Activated gamma-delta T cell treated with Interleukin-2 at 50 U/mL for 16 hours (primary cell): ENCODE measurements at places on chromosomes 5 and 9.

DNA sequence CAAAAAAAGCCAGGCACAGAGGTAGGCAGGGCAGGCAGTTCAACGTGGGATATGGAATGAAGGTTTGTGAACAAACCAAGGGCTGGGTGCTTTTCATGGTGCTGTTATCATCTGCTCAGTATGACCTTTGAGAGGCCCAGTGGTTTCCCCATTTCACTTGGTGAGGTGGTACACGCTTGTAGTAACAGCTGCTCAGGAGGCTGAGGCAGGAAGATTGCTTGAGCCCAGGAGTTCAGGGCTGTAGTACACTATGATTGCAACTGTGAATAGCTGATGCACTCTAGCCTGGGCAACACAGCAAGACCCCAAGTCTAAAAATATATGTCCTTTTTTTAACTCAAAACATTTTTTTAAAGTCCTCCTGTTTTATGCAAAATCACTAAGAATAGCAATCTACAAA lies 174.8 kb downstream of the ENC1 start:
- no peak for DNase-seq

GRCh38 chr5:141825791-141826560 lies 52.2 kb downstream of the PCDH1 start:
- DNase-seq: no peak

- no peak for DNase-seq
These were observed 595.2 kb downstream of the RAB3C start for GRCh38 chr5:59178071-59178470.

DNA sequence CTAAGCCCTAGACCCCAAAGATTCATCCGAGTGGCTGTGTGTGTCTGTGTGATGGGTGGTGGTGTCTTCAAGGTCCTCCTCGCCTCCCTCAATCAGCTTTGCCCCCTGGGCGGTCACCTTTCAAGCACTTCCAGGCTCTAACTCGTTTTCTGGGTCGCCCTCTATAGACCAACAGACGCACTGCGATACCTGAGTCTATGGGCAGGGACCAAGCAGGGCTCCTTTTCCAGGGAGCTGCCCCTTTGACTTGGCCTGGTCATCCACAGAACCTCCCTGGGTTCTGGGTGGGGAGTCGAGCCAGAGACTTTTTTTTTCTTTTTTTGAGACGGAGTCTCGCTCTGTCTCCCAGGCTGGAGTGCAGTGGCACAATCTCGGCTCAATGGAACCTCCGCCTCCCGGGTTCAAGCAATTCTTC lies 1.1 kb downstream of the SLC27A4 start:
- peak; percentile 64 for DNase-seq

DNA sequence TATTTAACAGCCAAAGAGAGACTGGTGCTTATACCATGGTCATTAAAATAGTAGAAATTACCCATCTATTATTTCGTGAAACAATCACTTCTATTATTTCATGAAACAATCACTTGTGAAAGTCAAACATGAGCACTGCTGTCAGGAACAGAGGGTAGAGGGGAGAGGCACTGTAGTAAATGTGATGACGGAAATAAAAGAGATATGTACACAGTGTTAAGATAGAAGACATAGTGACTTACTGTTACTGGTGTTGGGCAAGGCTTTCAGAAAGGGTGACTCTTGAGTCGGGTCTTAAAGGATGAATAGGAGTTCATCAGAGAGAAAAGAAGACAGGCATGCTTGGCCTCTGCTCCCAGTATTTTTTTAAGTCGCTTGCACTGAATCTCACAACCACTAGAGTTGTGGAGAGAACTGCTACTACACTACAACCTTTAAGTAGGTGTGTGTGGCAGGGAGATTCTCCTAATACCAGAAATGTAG lies 162.6 kb upstream of the GNA14 start:
- no peak for DNase-seq

- DNase-seq: no peak
These were observed 90.7 kb upstream of the MOCS2 start for GRCh38 chr5:53200306-53200705.

DNA sequence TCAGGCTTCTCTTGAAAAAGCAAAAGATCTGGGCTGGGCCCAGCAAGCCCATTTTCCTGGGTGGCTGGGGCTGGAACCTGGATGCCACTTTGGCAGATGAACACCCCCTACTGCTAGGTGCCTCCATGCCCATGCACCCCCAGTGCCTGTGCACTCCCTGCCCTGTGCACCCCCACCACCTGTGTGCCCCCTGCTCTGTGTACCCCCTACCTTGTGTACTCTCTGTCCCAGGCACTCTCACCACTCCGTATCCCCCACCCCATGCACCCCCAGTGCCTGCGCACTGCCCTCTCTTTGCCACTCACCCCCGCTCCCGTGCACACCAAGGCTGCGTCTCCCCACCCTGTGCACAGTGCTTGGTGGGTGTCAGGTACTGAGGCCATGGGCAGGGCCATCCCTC lies 14.2 kb downstream of the UNC5A start:
- no peak for DNase-seq

- DNase-seq: no peak
These were observed 89.4 kb downstream of the RGS7BP start for GRCh38 chr5:64595031-64595855.

DNA sequence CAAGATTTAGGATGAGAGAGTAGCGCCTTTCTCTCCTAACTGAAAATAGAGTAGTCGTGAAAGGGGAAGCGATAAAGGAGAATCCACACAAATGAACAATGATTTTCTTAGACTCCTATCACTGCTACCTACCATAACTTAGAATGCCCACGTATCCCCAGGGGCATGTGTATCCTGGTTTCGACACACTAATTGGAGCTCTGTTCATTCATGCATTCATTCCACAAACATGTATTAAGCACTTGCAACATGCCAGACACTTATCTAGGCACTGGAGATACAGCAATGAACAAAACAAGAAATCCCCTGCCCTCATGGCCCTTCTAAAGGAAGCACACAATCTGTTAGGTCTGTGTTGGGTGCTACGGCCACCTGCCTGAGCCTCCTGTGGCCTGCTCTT lies 40.0 kb downstream of the ARL15 start:
- no peak for DNase-seq

GRCh38 chr5:38110130-38110529 lies 148.2 kb upstream of the EGFLAM start:
- DNase-seq: no peak

- DNase-seq: no peak
These were observed 52.0 kb downstream of the ITGA2 start for GRCh38 chr5:53041071-53041692.

GRCh38 chr9:33331377-33331891 lies 41.1 kb downstream of the NFX1 start:
- no peak for DNase-seq

DNA sequence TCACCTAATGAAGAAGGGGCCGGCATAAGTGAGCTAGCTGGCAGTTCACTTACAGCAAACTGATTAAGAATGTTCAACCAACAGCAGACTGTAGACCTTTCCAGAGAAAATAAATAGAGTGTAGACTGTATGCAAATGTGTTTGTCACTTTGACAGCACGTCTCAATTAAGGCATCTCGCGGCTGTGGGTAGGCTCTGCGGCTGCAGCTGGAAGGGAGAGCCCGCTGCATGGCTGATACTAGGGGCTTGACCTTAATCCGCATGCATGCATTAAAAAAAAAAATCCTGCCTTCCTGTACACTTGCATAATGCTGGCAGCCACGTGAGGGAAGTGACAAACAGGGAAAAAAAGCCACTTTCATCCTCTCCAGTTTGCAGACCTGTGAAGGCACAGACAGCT lies 82.3 kb downstream of the CRB2 start:
- no peak for DNase-seq

DNA sequence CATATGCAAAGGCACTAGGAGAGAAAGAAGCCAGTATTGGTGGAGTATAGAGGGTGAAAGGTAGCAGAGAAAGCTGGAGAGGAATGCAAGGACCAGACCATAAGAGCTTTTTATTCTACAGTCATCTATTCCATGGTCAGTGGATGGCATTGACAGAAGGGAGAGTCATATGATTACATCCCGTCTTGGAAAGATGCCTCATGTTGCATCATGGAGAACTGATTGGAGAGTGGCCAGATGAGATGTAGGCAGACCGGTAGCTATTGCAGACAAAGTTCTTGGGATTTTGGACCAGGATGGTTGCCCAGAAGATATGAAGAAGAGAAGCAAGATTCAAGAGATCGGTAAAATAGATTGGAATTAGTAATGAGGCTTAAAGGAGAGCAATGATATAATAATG lies 260.7 kb downstream of the CHSY3 start:
- DNase-seq: no peak

- DNase-seq: no peak
These were observed 4.1 kb downstream of the PCSK5 start for GRCh38 chr9:75894566-75894965.

- no peak for DNase-seq
These were observed 482.8 kb upstream of the KLF4 start for GRCh38 chr9:107972346-107972745.

DNA sequence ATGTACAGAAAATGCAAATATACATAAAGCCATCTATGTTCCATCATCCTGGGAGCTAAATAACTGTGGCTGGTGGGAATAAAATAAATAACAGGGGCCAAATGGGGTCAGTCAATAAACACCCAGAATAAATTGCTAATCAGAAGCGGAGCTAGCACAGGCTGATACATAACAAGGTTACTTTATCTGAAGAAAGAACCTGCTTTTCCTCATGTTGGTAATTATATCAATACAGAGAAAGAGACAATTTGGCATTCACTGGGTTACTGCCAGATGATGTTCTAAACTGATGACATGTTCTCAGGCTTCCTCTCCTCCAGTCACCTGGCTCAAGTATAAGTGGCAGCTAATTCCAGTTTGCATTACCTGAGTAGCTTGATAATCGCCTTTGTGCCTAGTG lies 144.9 kb upstream of the CD180 start:
- no peak for DNase-seq

- DNase-seq: peak; percentile 77
These were observed 44.0 kb upstream of the NCS1 start for GRCh38 chr9:130128251-130128650.

GRCh38 chr5:115626445-115626823 lies 598 bp upstream of the TMED7 start:
- no peak for DNase-seq

DNA sequence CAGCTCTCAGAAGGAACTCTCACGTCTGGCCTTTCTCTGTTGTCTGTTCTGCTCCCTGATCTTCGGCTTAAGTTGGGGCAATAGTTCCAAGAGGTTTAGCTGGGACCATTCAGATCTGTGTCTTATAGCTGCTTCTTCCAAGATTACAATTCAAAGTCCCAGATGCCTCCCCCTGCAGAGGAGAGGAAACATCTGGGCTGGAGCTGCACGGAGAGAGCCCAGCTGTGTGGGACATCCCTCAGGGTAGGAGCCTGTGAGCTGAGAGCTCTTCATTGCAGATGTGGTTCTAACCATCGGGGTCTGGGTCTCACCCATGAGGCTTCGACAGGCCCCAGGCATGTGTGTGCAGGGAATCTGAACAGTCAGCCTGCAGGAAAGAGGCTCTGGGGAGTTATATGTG lies 9.0 kb upstream of the PHF19 start:
- DNase-seq: no peak

GRCh38 chr9:133538851-133539833 lies 4.6 kb downstream of the ADAMTSL2 start:
- no peak for DNase-seq

GRCh38 chr5:55407059-55407684 lies 99.4 kb downstream of the MTREX start:
- no peak for DNase-seq

DNA sequence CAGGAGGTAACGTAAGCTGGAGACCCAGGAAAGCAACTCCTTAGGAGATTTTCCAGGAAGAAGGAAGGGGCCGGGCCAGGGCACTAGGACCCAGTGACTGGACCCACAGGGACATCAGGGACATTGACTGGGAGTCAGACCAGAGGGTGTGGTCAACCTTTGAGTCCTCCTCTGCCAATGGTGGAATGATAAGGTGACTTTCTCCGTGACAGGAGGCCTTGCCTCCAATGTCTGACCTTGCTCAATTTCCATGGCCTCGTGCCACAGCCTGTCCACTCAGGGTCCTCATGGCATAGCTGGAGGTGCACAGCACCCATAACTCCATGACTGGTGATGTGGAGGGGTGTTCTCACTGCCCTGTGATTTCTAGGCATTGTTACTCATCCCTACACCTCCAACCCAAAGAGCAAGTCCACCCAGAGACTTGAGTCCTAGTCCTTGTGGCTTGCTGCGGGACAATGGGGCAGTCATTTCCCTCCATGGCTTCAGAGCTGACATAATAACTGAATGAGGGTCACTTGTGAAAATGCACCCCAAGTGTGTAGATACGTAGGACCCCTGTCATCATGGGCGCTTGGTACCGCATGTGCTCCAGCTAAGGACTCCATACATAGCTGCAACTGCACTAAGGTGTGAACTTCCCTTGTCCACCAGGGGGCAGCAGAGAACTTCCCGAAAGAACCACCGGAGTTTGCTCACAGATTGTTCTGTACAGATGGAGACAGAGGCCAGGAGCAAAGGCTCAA lies 4.1 kb upstream of the AMBP start:
- peak; percentile 83 for DNase-seq

DNA sequence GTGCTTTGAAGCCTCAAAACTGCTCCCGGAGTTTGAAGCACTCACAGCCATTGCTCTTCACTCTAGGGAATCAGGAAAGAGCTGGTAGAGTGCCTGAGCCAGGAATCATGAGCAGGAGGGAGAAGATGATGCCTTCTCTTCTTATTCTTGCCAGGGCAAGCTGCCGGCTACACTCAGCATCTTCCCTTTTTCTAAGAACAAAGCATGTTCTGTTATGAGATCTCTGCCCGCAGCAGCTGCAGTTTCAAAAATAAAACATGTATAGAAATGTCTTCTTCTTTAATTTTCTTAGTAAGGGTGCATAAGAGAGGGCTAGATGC lies 57.9 kb upstream of the RICTOR start:
- no peak for DNase-seq

- DNase-seq: no peak
These were observed 12.4 kb downstream of the POLK start for GRCh38 chr5:75524071-75524470.

DNA sequence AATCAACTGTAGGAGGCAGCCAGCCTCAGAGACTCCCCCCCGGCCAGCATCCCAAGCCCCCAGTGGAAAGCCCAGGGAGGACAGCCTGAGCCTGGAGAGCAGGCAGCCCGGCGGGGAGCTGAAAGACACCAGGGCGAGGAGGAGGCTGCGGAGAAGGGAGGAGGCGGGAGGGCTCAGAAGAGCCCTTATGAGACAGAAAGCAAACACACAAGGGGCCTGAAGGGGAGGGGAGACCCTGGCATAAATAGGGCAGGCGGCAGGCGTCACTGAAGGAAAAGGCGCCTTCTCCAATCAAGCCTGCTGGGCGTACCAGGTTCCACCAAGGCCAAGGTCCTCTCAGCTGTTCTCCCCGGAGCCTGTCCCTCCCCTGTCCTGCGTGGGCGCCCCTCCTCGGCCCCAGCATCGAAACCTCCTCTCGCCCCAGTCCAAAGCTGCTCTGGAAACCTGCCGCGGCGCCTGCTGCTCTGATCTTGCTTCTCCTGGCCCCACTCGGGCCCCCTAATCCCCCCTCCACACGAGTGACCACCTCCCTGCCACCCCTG lies 1.3 kb downstream of the SLC9A3 start:
- DNase-seq: no peak
